Lung microvascular endothelial cell (primary cell): ENCODE measurements at places on chromosomes 5 and 9.

- DNase-seq: peak; percentile 27
Measured at GRCh38 chr5:173108914-173109313, 35.4 kb upstream of the BNIP1 start.

DNA sequence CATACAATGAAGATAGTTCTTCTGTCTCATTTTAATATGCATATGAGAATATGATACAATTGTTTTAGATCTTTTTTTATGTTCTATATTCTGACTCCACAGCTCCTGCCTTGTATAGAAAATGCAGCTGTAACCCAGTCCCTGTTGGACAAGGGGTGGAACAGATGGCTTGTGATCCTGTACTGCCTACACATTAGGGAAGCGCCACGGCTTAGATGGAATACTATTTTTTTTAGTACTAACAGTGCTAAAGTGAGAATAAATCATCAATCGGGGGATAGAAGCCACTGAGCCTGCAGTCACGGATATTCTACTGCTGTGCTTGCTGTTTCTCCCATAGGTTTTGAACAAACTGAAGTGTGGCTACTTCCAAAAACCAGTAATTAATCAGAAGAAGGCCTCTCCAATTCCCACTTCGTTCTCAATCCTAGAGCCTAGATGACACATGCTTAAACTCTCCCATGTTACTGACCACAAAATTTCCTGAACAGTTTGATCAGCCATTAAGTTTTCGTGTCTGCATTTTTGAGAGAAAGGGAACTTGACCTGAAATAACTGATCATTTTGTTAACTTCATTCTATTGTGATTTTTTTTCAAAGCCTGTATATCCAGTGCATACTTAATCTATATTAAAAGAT, 150.3 kb downstream of the CDH18 start:
- DNase-seq: no peak

DNA sequence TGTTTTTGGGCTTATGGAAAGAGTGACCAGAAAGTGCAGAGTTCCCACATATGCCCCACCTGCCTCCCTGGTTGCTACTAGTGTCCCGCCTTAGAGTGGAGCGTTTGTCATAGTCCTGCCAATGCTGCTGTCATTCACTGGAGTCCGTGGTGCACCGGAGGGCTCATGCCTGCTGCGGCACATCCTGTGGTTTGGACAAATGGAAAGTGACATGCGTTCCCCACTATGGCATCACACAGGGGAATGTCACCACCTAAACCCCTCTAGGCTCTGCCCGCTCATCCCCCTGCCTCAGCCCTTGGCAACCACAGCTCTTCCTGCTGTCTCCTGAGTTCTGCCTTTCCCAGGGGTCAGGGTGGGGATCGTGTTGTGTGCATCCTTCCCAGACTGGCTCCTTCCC, 29.2 kb downstream of the IRX4 start:
- no peak for DNase-seq

DNA sequence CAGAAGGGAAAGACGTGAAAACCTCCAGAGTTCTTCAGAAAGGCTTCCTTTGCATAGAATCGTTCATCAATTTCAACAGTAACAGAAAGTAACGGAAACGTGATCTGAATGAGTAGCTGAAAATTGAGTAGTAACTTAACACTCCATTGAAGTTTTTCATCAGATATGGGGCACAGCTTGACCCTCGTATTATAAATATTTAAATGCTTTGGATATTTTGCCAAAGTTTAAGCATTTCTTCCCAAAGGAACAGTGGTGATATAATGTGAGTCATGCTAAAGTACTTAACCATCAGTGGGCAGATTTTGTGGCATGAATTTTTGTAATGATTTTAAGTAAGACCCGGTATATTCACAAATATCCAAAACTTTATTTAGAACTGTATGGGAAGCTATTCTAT, 67.4 kb upstream of the ADAMTS19 start:
- no peak for DNase-seq

- DNase-seq: no peak
Measured at GRCh38 chr5:105817914-105818313, 1852.8 kb downstream of the EFNA5 start.

- DNase-seq: no peak
Measured at GRCh38 chr9:99398241-99398640, 176.2 kb downstream of the SEC61B start.

DNA sequence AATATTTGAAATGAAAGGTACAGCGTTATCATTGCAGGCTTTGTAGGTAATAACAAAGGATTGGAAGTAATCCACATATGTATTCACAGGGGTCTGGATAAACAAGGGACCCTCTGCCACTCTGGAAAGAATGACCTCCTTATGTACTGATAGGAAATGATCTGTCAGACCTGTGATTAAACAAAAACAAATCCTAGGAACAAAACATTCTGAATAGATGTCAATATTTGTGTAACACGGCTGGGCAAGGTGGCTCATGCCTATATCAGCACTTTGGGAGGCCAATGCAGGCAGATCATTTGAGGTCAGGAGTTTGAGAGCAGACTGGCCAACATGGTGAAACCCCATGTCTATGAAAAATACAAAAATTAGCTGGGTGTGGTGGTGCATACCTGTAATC, 42.3 kb downstream of the NSUN2 start:
- DNase-seq: no peak

DNA sequence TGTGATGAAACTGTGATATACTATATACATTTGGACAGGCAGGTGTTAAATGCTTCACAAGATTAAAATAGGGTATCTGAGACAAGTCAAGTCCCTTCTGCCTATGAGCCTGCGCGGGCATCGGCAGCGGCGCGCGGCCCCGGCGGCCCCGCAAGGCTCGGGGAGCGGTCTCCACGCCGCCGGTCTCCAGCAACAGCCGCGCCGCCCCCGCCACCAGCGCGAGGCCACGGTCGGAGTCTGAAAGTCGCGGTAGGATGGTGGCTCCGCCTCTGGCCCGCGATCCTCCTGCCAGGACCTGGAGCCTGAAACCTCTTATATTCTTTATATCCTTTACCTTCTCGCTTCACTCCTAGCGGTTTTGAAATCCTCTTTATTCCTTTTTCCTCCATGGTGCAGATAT, 99.4 kb downstream of the INSL6 start:
- DNase-seq: no peak

- peak; percentile 88 for DNase-seq
Measured at GRCh38 chr9:71748280-71748743, 20.0 kb downstream of the CEMIP2 start.

GRCh38 chr5:125413496-125414274, 667.2 kb upstream of the ZNF608 start:
- no peak for DNase-seq

DNA sequence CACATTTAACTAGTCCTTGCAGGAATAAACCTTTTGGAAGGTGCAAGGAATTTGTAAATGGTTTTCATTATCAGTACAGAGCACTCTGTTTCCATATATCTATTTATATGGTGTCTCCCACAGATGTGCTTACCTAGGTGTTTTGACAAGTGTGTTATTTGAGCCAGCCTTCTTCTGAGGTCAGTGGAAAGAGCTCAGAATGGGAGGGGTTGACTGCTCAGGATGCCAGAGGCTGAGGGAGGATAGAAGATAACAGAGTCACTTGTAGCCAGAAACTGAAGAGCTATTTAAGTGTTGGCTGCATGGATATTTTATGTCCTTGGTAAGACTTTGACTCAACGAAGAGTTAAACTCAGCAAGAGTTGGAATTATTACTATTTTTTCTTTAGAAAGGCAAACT, 5.0 kb downstream of the CMYA5 start:
- DNase-seq: no peak

DNA sequence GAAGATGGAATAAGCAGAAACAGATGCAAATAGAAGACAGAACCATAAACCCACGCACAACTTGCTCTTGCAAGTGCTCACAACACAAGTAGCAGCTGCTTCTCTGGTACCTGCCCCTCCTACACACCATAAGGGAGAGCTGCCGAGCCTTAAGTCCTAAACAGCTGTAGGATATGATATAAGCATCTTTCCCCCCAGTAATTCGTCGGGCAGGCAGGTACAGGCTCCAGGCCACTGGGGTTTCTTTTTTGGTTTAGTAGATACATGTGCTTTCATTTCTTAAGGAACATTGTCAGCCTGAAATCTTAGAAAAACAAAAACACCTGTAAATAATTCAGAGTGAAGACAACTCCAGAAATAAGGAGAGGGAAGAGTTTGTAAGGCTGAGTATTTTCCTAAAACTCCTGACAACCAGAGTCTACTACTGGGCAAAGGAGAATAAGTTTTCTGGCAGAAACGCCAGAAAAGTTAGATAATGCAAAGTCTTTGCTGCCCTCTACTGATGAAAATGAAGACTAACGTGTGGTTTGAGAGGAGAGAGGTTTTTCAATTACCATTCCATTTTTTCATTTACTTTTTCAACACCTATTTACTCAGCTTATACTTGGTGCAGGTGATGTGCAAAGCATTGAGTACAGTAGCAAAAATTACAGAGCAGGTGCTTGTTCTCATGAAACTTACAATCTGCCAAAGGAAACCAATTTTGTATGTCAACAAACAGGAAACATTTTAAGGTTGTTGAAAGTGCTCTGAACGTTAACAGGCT, 20.1 kb upstream of the TCERG1 start:
- DNase-seq: peak; percentile 47

- DNase-seq: no peak
Measured at GRCh38 chr9:79378107-79378506, 193.7 kb upstream of the TLE4 start.

DNA sequence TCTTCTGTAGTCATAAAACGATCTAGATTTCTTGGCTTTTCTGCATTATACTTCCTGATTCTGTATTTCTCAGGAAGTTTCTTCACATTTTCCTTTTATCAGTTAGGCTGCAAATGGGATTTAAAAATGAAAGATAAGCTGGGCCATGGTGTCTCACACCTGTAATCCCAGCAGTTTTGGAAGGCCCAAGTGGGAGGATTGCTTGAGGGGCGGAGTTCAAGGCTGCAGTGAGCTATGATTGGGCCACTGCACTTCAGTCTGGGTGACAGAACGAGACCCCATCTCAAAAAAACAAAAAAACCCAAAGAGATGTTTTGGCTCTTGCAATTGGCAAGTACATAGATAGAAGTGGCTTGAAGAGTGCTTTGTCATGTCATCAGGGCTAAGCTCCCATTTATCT, 26.2 kb upstream of the APC start:
- DNase-seq: no peak

DNA sequence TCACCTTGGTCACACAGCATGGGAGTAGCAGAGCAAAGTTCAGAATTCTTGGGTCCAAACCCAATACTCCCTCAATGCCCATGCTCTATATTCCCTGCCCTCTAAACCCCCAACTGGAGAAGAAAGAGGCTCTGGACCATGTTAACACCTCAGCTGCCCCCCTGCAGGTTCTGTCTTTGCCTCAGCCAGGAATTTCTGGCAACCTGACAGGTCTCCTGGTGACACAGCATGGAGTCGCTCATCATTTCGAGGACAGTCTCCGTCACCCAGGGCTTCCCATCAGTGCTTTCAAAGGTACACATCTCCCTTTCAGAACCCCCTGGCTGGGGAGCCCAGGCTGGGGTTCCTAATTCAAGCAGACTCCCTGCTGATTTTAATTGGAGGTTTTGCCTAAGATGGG, 189.5 kb downstream of the BRINP1 start:
- no peak for DNase-seq

- DNase-seq: no peak
Measured at GRCh38 chr5:87582149-87582548, 169.4 kb upstream of the CCNH start.

GRCh38 chr5:2658881-2659470, 92.5 kb downstream of the IRX2 start:
- no peak for DNase-seq

- DNase-seq: no peak
Measured at GRCh38 chr5:94197970-94198369, 420.4 kb downstream of the KIAA0825 start.

DNA sequence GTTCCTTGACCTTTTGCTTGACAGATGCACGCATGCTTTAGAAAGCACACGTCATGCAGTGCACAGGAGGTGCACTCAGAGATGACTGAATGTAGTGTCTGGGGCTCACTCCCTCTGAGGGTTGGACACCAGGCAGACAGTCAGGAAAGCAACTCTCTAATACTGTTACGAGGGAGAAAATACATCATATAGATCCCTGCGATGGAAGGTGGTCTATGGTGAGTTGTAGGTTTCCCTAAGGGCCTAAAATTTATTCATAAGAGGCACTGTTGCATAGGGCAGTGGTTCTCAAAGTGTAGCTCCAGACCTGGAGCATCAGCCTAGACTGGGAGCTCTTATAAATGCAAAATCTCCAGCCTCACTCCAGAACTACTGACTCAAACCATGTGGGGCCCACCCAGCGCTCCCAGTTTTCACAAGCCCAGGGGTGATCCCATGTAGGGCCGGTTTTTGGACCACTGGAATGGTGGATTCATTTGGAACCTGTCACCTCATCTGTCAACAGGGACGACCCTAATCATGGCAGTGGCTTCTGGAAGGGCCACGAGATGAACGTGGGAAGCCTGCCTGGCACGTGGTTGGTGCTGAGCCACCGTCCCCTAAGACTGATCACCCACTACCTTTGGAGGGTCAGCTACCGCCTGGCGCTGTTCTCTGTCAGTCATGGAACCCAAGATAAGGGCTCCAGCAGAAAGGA, 16.8 kb upstream of the PHF19 start:
- DNase-seq: no peak

GRCh38 chr9:4164356-4164755, 135.5 kb downstream of the GLIS3 start:
- DNase-seq: no peak

GRCh38 chr9:72883875-72884274, 69.0 kb downstream of the ALDH1A1 start:
- no peak for DNase-seq

- no peak for DNase-seq
Measured at GRCh38 chr5:123181394-123181801, 92.4 kb downstream of the PRDM6 start.

GRCh38 chr9:111232997-111233790, 96.8 kb downstream of the OR2K2 start:
- DNase-seq: no peak

DNA sequence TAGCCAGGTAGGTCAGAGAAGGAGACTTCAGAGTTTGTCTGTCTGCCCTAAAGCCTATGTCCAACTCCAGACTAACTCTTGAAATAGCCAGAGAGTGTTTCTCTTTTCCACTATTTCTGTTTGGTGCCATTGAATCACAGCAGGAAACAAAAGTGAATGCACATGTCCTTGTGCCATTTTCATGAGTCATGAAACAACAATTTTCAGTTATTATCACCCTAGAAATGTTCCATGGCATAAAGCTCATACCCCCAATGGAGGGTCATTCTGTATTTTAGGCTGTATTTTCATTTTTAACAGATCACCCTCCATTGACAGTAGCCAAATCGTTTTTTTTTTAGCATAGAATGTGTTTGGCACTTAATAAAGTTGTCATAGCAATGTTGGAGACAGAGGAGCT, 124.7 kb downstream of the PAPPA start:
- peak; percentile 10 for DNase-seq

- no peak for DNase-seq
Measured at GRCh38 chr5:115458416-115458815, 86.2 kb downstream of the FEM1C start.

DNA sequence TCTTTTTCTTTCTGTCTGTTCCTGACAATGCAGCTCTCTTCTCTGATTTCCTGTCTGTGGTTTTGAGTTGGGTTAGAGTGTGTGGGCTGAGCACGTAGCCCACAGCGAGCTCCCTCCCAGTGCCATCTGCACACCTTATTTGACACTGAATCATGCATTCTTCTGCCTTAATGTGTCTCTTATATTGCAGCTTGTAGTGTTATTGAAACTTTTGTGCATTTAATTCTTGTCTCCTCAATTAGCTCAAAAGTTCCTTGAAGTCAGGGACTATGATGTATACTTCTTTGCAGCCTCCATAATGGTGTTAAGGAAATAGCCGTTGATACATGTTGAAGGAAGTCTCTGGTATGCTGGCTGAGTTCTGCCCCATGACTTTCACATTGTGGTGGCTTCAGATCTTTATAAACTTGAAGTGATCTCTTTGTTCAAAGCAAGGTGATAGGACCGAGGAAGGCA, 576.2 kb upstream of the CLINT1 start:
- DNase-seq: no peak
